ENCODE measurements at places on chromosomes 12 and 14.
A peak's percentile ranks its signal among the peaks of the same experiment; 100 is the strongest.

GRCh38 chr12:109513051-109513450, 35.6 kb downstream of the UBE3B start:
- DNase-seq = no peak

- no peak for DNase-seq
Measured at GRCh38 chr12:14111230-14111865, 129.9 kb upstream of the GRIN2B start.

- DNase-seq = no peak
Measured at GRCh38 chr14:104749111-104749649, 3.8 kb upstream of the SIVA1 start.

DNA sequence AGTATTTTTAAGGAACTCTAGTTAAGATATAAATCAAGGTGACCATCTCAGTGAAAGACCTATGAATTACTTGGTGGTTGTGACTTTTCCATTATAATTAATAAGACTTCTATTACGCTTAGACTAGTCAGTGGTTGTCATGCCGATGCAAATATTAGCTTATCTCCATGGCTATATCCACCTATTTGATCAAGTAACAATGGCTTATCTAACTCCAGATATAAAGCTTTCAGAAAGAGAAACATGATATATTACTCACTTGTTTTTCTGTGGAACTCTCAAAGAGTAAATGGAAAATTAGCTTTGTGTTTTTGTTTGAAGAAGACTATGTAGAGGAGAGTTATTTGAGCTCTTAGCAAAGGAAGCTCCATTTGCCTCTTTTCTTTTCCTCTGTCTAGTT, 323.8 kb upstream of the DCN start:
- no peak for DNase-seq

DNA sequence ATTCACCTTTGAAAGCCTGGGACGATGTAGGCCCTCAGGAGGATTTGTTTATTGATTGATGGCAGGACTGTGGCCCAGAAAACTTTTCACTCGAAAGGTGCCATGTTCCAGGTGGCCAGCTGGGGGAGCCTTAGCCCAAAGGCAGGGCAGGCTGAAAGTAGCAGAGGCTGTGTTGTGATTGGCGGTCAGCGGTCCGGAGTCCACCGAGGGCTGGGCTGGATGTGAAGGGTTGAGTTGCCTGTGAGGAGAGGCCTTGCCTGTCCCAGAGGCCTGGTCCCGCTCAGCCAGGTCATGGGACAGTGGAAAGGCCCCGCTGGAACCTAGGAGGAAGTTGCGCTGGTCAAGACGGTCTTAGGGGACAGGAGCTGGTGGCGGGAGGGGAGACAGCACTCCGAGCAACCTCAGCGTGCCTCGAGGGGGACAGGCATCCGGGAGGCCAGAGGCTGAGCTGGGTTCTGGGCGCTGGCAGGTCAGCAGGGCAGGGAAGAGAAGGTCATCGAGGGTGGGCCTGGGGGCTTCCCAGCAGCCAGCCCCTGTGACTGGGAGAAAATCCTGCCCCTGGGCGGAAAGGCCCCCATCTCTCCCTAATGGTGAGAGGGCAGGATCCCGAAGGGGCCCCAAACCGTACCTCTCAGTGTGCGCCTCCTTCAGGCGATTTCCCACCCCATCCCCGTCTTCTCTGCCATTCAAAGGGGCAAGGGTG, 26.3 kb downstream of the CMA1 start:
- DNase-seq = no peak

DNA sequence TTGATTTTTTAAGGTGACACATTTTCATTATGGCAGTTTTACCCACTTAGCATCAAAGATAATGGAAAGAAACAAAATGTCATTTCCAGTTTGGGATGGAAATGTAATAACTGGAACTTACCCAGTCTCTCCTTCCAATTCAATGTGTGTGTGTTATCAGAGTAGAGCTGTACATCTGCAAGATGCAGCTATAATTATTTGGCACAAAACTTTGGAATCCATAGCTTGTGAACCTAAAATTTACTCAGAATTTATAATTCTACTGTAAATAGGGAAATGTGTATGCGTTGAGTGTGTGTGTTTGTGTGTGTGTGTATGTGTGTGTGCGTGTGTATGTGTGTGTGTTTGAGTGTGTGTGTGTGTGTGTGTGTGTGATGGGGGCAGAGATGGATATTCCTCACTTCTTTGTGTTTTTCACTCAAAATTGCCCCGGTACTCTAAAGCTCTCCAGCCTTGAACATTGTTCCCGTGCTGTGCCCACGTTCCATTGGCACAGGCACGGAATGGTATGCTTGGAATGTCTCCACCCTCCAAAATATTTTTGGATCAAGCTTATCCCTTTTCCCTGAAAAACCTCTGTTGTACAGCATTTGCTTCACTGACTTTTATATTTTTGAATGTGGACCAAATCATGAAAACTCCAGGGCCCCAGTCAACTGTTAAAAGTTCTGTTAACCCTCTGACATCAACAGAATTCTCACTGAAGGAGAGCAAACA, 150.2 kb upstream of the BMP4 start:
- no peak for DNase-seq

DNA sequence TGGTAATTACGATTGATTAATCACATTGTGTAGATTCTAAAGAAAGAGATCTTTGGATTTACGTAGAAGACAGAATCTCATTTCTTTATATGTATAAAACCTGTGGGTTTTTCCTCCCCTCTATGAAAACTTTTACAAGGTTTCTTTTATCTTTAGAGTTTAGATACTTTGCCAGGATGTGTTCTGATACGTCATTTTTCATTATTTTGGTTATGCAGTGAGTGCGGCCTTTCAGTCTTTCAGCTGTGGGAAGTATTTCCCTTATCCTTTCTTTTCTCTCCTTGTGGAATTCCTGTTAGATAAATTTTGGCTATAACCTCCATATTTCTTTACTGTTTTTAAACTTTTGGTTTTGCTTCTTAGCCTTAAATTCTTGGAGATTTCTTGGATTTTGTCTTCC, 92.7 kb downstream of the TTLL5 start:
- DNase-seq = no peak

- no peak for DNase-seq
Measured at GRCh38 chr12:14701809-14702568, 5.6 kb upstream of the GUCY2C start.

GRCh38 chr12:48903363-48903981, 21.8 kb downstream of the FKBP11 start:
- DNase-seq = no peak

- DNase-seq = no peak
Measured at GRCh38 chr12:113684053-113684907, 212.6 kb upstream of the LHX5 start.

DNA sequence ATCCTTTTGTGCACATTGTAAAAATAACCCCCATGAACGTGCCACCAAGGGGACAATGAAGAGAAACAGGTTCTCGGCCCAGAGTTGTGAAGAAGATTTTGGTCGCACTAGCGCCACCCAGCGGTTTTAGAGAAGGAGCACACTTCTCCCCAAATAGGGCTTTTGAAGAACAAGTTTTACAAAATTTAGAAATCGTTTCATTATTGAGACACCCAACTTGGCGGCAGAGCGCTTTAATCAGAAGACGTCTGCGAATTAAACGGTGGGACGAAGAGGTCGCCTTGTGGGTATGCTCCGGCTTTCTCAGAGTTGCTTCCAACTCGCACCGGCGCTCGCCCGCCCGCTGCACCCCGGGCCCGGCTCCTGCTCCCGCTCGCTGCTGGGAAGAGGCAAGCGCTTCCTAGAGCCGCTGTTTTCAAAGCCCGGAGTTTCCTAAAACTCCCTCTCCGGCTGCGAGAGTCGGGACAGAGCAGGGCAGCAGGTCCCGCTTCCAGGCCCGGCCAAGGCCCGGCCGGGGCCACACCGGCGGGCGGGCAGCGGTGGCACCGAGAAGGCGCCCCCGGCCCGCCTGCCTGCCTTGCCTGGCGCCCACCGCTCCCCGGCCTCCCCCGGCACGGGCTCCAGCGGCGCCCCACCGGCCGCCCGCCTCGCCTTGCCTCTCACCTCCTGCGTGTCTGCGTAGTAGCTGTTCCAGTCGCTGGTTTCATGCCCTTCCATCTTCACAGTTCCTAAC, 645 bp downstream of the FOXA1 start:
- no peak for DNase-seq

DNA sequence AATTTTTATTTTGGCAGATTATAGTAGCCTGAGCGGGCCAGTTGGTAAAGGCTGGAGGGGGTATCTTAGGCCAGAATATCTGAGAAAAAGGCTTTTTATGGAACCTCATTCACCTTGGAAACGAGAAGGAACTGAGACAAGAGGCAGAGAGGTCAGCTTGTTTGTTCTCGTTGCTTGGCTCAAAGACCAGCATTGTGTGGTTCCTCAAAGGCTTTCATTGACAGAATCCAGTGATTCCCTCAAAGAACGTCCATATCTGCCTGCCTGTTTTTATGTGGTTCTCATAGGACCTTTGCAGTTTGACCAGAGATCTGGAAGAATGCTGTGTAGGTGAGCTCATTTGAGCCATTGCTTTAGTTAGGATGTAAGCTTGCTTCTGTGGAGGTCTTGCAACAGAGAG, 117.3 kb downstream of the CFAP54 start:
- no peak for DNase-seq

DNA sequence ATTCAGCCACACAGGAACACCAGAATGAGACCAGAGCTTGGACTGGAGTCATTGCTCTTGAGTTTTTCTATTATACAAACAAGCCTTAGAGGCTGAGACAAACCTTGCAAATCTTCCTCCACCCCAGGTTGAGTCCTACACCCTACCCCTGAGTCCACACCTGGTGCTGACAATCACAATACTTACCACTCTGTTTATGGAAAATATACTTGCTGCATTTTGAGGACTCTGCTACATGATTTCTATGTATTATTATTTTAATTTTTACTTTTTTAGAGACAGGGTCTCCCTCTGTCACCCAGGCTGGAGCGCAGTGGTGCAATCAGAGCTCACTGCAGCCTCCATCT, 101.4 kb downstream of the EGLN3 start:
- no peak for DNase-seq

GRCh38 chr12:93380480-93381121, 2.9 kb downstream of the NUDT4 start:
- DNase-seq = no peak

GRCh38 chr14:96823652-96824051, 26.5 kb downstream of the VRK1 start:
- DNase-seq = no peak

DNA sequence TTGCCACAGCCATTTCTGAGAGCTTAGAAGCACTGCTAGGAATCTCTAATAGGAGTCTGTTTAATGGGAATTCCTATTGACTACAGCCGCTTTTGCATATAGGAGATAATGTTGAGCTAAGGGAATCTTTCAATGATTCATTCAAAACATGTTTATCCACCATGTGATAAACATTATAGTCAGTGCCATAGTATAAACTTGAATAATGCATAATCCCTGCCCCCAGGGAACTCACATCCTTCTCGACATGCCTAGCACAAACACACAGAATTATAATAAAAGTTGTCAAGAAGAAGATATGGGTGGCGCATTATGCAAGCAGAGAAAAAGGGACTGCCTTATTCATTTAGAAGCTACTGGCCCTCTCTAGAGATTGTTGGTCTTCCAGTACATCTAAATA, 248.0 kb downstream of the DAD1 start:
- no peak for DNase-seq

GRCh38 chr14:44783901-44784300, 177.8 kb downstream of the KLHL28 start:
- DNase-seq = no peak

GRCh38 chr12:49949866-49950265, 671 bp upstream of the AQP2 start:
- DNase-seq = peak; percentile 4

- no peak for DNase-seq
Measured at GRCh38 chr14:31206536-31207286, 882 bp downstream of the HECTD1 start.

DNA sequence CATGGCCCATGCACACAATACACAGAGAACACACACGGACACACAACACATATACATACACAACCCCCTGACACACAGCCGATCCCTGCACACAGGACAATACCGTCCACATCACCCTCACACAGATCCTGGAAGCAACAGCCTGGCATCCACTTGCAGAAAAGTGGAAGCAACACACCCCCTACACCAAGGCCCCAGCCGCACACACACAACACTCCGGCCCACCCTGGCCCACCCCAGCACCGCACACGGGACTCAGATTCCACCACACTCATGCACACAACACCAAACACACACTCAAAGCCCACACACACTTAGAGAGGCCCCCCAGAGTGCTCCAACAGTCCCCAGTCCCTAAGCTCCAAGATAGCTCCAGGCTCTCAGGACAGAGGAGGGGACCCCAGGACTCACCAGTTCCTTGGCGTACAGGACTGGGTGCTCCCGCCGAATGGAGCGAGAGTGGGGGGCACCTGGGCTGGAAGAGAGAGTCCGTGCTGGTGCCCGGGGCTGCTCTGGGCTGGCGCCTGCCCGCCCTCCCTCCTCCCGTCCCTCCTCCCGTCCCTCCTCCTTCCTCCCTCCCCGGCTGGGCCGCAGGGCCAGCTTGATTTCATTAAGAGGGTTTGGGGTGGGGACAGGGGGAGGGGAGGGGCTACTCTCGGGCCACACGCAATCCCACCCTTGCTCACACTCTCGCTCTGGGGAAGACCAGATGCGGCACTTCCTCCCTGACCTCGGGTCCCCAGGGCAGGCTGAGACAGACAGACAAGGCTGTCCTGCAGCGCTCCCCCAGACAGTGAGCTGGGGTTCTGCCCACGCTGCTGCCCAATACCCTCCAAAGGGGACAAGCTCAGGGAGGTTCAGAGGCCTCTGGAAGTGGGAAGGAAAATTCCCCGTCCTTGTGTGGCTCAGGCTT, at the start of gene TMEM119:
TMEM119 (minus strand) TSS at position 526 of the 913 bp plus-strand sequence. CDS start 5,701 bp downstream, outside the sequence.
- no peak for DNase-seq

DNA sequence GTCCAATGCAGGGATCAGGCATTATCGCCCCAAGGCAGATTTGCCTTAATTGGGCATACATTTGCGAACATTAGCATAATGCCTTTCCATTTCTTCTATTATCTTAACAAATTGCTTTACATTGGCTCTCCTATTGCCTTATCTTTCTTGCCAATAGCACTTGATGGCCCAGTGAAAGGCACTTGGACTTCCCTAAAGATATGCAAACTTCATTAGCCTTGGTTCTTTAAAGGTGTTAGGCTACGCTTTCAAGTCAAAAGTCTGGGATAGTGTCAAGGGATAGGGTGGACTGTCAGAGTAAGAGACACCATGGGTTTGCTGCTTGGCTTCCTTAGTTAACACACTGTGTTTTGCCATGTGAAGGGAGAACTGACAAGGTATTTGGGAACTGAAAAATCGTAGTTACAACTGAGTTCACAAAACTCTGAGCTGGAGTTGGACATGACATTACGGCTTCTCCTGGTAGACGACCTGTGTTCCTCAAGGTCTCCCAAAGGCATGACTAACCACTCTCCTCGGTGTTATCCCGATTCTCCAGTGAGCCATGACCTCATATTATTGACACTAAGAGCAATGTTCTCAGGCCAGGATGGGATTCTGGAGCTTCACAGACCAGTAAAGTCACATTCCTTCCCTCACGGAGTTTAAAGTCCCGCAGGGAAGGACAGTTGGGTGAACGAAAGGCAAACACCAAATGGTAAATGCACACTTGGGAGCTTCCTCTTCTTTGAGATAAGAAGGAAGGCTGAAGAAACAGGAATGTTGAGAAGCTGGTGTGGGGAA, 65.2 kb downstream of the TBC1D30 start:
- DNase-seq = no peak

- DNase-seq = no peak
Measured at GRCh38 chr14:36520601-36521525, 831 bp upstream of the NKX2-1 start.

GRCh38 chr14:69990323-69990722, 111.1 kb downstream of the SMOC1 start:
- no peak for DNase-seq

- no peak for DNase-seq
Measured at GRCh38 chr14:98176892-98177291, 1095.1 kb downstream of the BCL11B start.
